ENCODE measurements at places on chromosomes 2 and 18. TPM values are rescaled to one million over a fixed set of nuclear protein-coding genes. Genes with fewer than 3 reads are reported as not detected.
A peak's percentile ranks its signal among the peaks of the same experiment; 100 is the strongest.

- no peaks in the 10 kb centered on the region for H3K4me1 ChIP-seq
- no peaks in the 10 kb centered on the region for H3K27me3 ChIP-seq
- no peak overlapping the region for H3K4me3 ChIP-seq
- no peak overlapping the region for H3K27ac ChIP-seq
- DNase-seq, result no peak
These were observed 133.8 kb downstream of the AGAP1 start for GRCh38 chr2:235627682-235628081.

The COA5 gene
- total RNA-seq, result 31.5 TPM

GRCh38 chr2:75528221-75528977 lies 32.3 kb downstream of the EVA1A start:
- H3K36me3 ChIP-seq, result no peaks in the 10 kb centered on the region
- H3K27ac ChIP-seq, result no peak overlapping the region
- H3K4me3 ChIP-seq, result no peak overlapping the region
- H3K27me3 ChIP-seq, result peaks cover 21% of the 10 kb centered on the region
- no peaks in the 10 kb centered on the region for H3K4me1 ChIP-seq
- DNase-seq, result no peak

The MORN2 gene
- total RNA-seq, result 4.8 TPM

DNA sequence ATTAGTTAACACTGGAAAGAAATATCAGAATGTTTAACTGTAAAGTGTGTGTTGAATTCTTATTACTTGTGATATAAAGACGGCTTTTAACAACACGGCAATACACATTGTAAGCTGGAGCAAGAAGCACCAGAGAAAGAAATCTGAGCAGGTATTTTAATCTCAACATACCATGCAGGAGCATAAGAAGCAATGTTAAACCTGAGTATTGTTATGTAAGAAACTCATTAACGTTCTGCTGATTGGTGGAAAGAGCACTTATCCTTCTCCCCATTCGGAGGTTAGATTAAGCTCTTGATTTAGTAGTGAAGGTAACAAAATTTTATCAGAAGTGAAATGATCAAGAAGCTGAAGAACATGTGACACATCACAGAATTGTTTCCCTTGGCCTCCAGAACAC lies 107.4 kb downstream of the EPC2 start:
- no peak for DNase-seq
- no peaks in the 10 kb centered on the region for H3K27me3 ChIP-seq
- no peak overlapping the region for H3K4me3 ChIP-seq
- H3K36me3 ChIP-seq, result peaks cover 52% of the 10 kb centered on the region

DNA sequence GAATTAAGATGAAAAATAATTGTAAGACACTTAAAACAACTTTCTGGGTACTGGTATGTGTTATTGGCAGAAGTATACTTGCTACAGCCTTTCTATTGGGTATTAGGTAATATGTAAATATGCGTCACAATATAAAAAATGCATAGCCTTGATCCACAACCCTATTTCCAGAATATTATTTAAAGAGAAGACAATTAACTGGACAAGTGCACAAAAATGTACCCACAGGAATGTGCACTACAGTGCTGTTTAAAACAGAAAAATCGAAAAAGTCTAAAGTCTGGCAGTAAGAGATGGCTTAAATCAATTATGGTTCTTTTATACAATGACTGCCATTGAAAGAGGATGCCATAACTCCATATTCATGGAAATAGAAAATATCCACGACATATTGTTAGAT lies 149.7 kb downstream of the UPP2 start:
- H3K36me3 ChIP-seq, result no peaks in the 10 kb centered on the region
- DNase-seq, result no peak
- no peak overlapping the region for H3K27ac ChIP-seq
- no peaks in the 10 kb centered on the region for H3K4me1 ChIP-seq
- no peak overlapping the region for H3K4me3 ChIP-seq
- no peaks in the 10 kb centered on the region for H3K27me3 ChIP-seq

DNA sequence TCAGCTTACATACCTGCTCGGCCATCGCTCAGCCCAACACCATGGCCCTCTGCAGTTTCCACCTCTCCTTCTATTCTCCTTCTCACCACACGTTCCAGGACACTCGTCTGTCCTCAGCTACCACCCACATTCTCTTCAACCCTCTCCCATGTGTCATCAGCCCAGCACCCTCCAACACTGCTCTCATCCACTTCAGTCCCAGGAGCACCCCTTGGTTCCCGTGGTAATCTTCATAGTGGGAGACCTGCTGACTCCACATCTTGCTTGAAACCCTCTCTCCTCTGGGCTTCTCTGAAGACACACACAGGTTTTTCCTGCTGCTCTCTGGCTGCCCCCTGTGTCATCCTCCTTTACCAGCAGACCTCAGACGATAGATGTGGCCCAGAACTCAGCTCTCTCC lies 228.7 kb downstream of the GBX2 start:
- H3K27me3 ChIP-seq, result no peaks in the 10 kb centered on the region
- no peak overlapping the region for H3K27ac ChIP-seq

DNA sequence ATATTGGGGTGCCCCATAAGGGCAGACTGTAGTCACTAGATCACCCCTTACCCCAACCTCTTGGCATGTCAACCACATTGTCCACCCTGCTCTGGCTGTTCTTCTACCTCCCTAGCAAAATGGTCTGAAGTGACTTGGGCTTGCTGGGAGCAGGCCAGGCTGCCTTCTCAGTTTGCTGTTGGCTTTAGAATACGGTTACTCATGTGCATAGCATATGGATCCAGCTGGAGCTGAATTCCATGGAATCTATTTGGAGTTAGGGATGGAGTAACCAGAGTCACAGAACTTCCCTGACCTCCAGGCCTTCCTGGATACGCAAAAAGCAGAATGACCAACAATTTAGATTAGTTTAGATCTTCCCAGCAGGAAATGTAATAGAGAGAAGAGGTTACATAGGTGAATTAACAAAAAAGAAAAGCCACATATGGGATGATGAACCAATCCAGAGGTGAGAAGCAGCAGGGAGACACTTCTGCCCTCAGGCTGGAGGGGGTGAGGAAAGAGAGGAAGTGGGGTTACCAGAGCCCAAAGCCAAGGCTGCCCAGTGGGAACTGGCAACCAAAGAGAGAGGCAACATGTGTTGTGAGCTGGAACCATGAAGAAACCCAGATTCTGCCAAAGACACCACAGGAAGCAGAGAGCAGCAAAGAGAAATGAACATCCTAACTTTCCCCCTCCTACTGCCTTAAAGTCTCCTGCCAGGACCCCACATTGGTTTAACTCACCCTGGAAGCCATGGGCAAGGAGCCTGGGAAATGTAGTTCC lies 26.1 kb downstream of the PKDCC start:
- no peak overlapping the region for H3K27ac ChIP-seq
- H3K4me3 ChIP-seq, result no peak overlapping the region
- H3K4me1 ChIP-seq, result no peaks in the 10 kb centered on the region
- H3K27me3 ChIP-seq, result peaks cover 19% of the 10 kb centered on the region
- no peak for DNase-seq

The GRHL1 gene
- 0.95 TPM for total RNA-seq

GRCh38 chr2:215521031-215521430 lies 85.2 kb upstream of the FN1 start:
- no peak for DNase-seq
- no peaks in the 10 kb centered on the region for H3K36me3 ChIP-seq
- peaks cover 2% of the 10 kb centered on the region for H3K27me3 ChIP-seq
- H3K4me3 ChIP-seq, result no peak overlapping the region
- H3K27ac ChIP-seq, result no peak overlapping the region

- H3K36me3 ChIP-seq, result no peaks in the 10 kb centered on the region
- peaks cover 12% of the 10 kb centered on the region for H3K27me3 ChIP-seq
- no peaks in the 10 kb centered on the region for H3K4me1 ChIP-seq
- no peak overlapping the region for H3K4me3 ChIP-seq
- no peak overlapping the region for H3K27ac ChIP-seq
These were observed 104.8 kb downstream of the PPP1R1C start for GRCh38 chr2:182090486-182090885.

GRCh38 chr2:11140492-11140891 lies 14.8 kb upstream of the SLC66A3 start:
- H3K36me3 ChIP-seq, result no peaks in the 10 kb centered on the region
- H3K27ac ChIP-seq, result no peak overlapping the region
- peaks cover 3% of the 10 kb centered on the region for H3K4me1 ChIP-seq
- H3K4me3 ChIP-seq, result no peak overlapping the region
- DNase-seq, result no peak

- H3K27ac ChIP-seq, result no peak overlapping the region
- no peak overlapping the region for H3K4me3 ChIP-seq
- no peaks in the 10 kb centered on the region for H3K36me3 ChIP-seq
- peaks cover 9% of the 10 kb centered on the region for H3K27me3 ChIP-seq
- H3K4me1 ChIP-seq, result no peaks in the 10 kb centered on the region
- DNase-seq, result no peak
These were observed 370.7 kb upstream of the CYRIA start for GRCh38 chr2:17036361-17036760.

DNA sequence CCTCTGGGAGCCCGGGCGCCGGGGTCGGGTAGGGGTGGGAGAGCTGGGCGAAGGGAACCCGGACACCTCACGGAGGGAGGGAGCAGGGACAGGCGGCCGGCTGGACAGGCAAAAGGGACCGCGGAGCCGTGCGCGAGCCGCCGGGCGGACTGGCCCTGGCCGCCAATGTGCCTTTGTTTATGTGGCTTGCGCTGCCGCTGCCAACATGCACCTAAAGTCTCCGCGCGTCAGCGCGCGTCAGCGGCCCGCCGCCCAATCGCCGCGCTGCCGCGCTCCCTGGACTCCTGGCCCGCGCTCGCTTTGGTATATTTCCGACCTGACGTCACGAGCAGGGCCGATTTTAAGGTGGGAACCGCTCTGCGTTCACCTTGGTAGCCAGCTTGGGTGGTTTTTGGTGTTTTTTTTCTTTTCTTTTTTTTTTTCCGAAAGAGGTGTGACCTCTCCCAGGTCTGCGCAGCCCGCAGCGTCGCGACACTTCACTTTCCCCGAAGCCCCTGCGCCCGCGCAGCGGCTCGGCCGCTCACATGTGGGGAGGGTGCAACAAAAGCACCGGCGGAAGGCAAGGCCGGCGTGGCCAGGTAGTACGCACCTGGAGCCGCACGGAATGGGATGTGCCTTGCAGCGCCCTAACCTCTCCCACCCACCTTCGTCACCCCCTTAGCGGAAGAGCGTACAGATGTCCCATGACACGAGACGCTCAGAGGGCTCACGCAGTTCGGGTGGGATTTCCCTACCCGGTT lies at the start of gene NR4A2:
NR4A2 (minus strand) TSS at position 188 of the 740 bp plus-strand sequence. CDS start 2,535 bp downstream, outside the sequence.
- peak within 1 kb of the TSS; percentile 94 for H3K27ac ChIP-seq
- peaks cover 53% of the 10 kb centered on the region for H3K4me1 ChIP-seq
- peak within 1 kb of the TSS; percentile 91 for H3K4me3 ChIP-seq
- peaks cover 26% of the 10 kb centered on the region for H3K27me3 ChIP-seq

The INPP5D gene
- total RNA-seq, result 247 TPM

- H3K4me1 ChIP-seq, result peaks cover 60% of the 10 kb centered on the region
- H3K4me3 ChIP-seq, result no peak overlapping the region
- no peaks in the 10 kb centered on the region for H3K27me3 ChIP-seq
- no peak for DNase-seq
These were observed 32.1 kb downstream of the RPRD1A start for GRCh38 chr18:36035253-36035652.

GRCh38 chr18:48119204-48119603 lies 188.7 kb upstream of the SMAD2 start:
- no peaks in the 10 kb centered on the region for H3K27me3 ChIP-seq
- H3K4me1 ChIP-seq, result no peaks in the 10 kb centered on the region
- H3K27ac ChIP-seq, result no peak overlapping the region

The CCDC68 gene
- 0.33 TPM for total RNA-seq

DNA sequence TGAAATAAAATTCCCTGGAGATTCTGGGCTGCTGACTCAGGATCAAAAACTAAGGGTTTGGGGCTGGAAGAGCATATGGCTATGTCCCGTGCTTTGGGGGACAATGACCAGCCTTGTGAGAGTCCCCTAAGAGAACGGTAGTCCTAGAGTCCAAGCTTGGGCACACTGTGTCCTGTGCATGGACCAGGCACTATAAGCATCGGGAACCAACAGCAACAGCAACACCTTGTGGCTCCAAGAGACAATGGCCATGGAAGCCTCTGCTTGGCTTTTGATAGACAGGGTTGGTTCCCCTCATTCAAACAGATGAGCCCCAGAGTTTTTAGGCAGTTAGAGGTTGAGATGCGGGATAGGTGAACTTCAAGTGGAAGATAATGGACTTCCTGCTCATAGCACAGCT lies 294.4 kb upstream of the CHAC2 start:
- H3K4me3 ChIP-seq, result no peak overlapping the region
- H3K27ac ChIP-seq, result no peak overlapping the region
- peaks cover 1% of the 10 kb centered on the region for H3K27me3 ChIP-seq
- no peak for DNase-seq
- no peaks in the 10 kb centered on the region for H3K4me1 ChIP-seq

The VWA3B gene
- not detected for total RNA-seq

The TBR1 gene
- total RNA-seq, result 0.02 TPM

- no peak overlapping the region for H3K27ac ChIP-seq
- no peaks in the 10 kb centered on the region for H3K27me3 ChIP-seq
- H3K4me1 ChIP-seq, result no peaks in the 10 kb centered on the region
- H3K36me3 ChIP-seq, result no peaks in the 10 kb centered on the region
These were observed 1341.5 kb upstream of the ACVR2A start for GRCh38 chr2:146503366-146503765.

DNA sequence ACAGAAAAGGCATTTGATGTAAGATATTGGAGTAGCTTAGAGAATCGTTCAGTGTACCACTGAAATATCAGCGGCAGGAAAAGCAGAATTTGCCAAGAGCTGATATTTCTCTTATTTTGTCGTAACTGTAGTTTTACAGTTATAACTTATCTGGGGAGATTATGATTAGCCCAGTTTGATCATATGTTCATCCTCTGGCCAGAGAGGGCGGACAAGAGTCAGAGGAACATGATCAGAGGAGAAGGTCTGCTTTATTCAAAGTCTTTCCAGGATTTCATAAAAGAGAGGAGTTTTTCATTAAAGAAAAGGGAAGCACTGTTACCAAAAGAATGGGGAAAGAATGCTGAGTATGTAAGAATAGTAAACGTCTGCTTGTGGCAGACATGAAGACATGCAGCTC lies 1655.6 kb downstream of the DPP10 start:
- no peak for DNase-seq
- H3K4me3 ChIP-seq, result no peak overlapping the region
- H3K27ac ChIP-seq, result no peak overlapping the region
- no peaks in the 10 kb centered on the region for H3K4me1 ChIP-seq
- H3K36me3 ChIP-seq, result no peaks in the 10 kb centered on the region

- no peaks in the 10 kb centered on the region for H3K27me3 ChIP-seq
- H3K27ac ChIP-seq, result no peak overlapping the region
- DNase-seq, result peak; percentile 9
- H3K36me3 ChIP-seq, result no peaks in the 10 kb centered on the region
- H3K4me3 ChIP-seq, result no peak overlapping the region
- peaks cover 5% of the 10 kb centered on the region for H3K4me1 ChIP-seq
These were observed 48.5 kb downstream of the SMAD7 start for GRCh38 chr18:48902023-48902855.

DNA sequence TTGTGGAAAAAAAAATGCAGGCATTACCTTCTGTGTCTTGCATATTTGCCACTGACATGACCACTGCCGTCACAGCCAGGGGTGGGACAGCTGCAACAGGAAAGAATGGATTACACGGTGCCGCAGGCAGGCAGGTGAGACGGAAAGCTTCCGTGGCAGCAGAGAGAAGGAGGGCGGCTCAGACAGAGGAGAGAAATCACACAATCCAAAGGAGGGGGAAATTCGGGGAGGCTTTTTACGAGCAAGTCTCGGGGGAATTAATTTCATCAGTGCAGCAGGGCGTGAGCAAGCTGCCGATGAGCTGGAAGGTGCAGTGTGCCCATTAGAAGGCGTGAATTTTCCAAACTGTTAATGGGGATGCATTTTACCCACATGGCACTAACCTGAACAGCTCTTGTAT lies 234.8 kb upstream of the PXDN start:
- H3K4me1 ChIP-seq, result no peaks in the 10 kb centered on the region
- no peaks in the 10 kb centered on the region for H3K27me3 ChIP-seq
- no peaks in the 10 kb centered on the region for H3K36me3 ChIP-seq
- H3K27ac ChIP-seq, result no peak overlapping the region
- H3K4me3 ChIP-seq, result no peak overlapping the region

The STAT1 gene
- total RNA-seq, result 85.1 TPM

All from activated B cell treated with CpG ODN at 0.5 μM for 24 hours (primary cell).